Stimulated activated CD8-positive, alpha-beta memory T cell treated with anti-CD3 and anti-CD28 coated beads, Interleukin-2, amount 100 ng/mL, for 1 hour (primary cell): ENCODE measurements at places on chromosomes 1 and 21.
A peak's percentile ranks its signal among the peaks of the same experiment; 100 is the strongest.

DNA sequence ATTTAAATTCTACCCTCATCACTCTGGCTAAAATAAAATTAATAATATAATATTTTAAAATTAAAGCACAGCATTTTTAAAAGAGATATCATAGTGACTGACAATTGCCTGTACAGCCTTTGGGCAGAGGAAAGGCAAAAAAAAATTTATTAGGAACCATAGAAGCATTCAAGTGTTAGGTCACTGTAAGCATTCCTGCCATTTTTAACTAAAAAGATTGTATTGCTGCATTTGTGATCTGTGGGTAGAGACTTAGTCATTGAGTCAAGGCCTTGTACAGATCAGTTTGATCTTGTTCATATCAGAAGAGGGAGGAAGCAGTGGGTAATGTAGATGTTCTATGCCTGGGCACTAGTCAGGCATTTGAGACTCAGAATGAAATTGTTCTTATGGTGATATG, 109.9 kb downstream of the LYPLAL1 start:
- DNase-seq, result no peak

GRCh38 chr1:170402476-170403311, 129.3 kb upstream of the GORAB start:
- no peak for DNase-seq

DNA sequence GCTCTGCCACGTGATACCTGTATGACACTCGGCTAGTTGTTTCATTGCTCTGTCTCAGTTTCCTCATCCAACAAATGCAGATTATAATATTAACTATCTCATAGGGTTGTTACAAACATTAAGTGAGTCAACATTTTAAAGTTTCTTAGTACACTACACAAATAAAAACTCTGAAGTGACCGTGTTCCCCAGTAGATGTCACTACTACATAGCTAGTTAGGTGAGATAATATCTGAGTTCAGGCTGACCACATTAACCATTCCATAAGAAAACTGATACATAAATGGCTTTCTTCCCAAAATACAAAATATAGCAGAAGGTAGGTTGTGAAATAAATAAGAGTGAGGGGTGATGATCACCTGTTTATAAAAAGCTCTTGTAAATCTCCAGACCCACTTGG, 214.1 kb downstream of the NUF2 start:
- no peak for DNase-seq

DNA sequence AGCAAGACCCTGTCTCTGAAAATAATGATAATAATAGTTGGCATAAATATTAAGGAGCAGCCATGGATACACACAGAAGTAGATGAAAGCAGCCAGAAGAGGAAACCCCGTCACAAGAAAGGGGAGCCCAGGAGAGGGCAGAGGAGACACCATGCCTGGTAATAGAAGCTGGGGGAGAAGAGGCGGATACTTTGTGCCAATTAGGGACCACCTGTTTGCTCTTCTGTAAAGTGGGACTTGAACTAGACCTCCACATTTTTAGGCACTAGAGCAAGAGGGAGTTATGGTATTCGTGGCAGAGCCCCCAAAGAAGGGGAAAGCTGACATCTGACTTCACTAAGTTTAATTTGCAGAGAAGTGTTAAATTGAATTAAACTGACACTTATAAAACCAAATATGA, 12.5 kb downstream of the CELA2B start:
- no peak for DNase-seq

- peak; percentile 76 for DNase-seq
Observed at GRCh38 chr1:59814180-59814900, 409 bp upstream of the HOOK1 start.

DNA sequence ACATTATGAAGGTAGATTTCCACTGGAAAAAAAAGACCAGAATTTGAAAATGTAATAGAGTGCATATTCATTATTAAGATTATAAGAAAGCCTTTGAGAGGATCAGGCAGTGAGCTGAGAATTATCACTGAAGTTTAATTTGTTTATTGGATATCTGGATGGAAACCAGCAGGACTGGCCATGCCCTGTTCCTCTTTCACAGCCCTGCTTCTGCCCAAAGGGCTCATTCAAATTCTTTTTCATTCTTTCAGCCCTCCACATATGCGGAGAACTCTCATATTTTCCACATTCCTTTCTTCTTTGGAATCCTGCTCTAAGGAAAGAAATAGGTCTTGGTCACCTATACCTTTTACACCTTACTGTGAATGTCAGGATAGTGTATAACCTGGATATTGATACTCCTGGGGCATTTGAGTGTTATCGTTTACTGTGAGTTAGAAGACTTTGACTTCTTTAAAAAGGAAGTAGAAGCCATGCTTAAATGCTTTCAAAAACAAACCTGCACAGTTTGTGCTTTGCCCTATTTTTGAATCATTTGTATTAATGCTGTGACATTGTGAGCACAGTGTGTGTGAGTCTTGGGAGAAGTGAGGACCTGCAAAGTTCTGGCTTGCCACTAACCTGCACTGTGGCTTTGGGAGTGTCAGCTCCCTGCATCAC, 35.5 kb downstream of the ST6GALNAC3 start:
- no peak for DNase-seq

- no peak for DNase-seq
Observed at GRCh38 chr1:228935855-228936727, 200.8 kb downstream of the RHOU start.

- DNase-seq, result peak; percentile 36
Observed at GRCh38 chr1:243849421-243850201, 432 bp downstream of the AKT3 start.

DNA sequence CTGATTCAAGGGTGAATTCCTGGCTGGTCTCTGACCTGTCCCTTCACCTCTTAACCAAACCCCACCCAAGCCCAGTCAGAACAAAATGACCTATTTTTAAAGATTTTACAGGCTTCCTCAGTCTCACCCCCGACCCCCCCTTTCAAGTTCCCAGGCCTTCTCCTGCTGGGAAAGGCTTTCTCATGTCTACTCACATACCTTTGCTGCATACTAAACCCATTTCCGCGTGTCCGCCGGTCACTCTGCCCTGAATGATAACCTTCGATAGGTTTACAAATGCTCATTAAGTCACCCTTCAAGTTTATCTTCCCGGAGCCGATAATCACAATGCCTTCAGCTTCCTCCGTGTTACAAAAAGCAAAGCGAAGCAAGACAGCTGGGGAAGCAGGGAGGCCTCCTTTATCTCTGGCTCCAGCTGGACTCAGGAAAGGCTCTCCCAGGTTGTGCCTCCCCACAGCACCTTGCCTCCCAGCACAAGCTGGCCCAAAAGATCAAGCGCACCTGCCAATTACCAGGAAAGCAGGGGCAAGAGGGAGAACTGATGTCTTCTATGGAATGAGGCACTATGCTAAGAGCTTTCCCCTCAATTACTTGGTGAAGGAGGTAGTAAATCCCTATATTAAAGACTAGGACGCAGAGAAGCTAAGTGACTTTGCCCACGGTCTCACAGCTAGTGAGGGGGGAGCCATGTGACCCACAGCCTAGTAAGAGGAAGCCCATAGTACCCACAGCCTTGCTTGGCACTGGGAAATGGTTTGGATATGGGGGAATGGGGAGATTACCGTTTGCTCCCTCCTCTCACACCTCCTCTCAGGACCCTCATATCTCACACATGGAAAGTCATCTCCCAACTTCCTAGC, 15.9 kb downstream of the SMIM12 start:
- no peak for DNase-seq

DNA sequence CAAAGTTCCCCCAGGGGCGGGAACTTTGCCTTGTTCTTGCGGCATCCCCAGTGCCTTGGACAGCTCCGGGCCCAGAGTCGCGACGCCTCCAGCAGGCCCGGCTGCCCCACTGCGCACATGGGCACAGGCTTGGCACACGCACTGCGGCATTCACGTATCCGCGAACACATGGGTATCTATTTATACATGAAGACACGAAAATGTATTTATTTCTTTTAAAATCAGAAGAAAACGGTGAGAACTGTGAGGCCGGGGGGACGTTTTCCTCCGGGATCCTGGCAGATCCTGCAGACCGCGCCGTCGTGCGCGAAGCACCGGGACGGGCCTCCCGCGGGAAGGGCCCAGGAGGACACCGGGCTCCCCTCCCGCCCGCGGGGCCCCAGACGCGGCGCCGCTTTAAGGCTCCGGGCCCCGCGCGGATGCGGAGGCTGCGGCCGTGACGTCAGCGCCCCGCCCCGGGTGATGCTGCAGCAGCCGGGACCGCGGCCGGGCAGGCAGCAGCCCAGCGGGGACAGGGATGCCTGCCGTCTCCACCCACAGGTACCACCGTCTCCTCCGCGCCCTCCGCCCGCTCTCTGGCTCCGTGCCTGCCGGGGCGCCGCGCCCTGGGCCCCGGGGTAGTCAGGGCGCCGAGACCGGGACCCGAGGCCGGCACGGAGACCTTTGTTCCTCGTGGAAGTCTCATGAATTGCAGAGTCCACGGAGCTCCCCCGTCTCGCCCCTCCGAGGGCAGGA, at the start of gene SLC45A1:
TSS of gene SLC45A1 (plus strand) at position 468 of the 735 bp plus-strand sequence. CDS start 6,216 bp downstream, outside the sequence.
- DNase-seq, result peak; percentile 66

DNA sequence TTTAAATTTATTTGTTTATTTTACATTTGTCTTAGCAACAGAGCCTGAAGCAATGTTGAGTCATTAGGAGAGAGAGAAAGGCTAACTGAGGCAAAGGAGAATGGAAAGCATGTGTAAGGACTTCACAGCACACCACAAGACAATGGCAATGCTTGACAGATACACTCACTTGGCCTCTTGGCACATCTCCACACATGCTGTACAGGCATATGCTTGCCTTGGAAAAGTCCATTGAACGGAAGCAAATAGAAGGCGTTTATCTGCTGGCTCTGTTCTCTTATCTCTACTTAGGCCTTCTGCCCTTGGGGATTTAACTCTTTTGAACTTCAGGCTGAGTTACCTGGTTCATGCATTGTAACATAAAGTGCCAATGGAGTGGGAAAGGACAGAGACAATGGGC, 262.2 kb upstream of the POU3F1 start:
- DNase-seq, result no peak

GRCh38 chr1:29849038-29849750, 612.9 kb downstream of the PTPRU start:
- DNase-seq, result no peak

DNA sequence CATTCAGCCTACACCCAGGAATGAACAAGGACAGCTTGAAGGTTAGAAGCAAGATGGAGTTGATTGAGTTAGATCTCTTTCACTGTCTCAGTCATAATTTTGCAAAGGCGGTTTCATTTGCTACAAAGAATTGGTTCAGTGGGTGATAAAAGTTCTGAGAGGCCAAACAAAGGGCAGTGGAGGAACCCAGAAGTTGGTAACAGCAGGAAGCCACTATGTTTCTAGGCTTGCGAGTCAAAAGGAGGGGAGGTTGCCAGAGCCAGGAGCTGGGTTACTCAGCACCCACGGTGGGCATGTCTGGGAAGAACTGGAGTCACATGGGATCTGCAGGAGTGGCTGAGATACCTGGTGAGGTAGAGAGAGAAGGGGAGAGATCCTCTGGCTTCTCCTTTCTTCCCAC, 64.2 kb upstream of the MRPS6 start:
- DNase-seq, result no peak

DNA sequence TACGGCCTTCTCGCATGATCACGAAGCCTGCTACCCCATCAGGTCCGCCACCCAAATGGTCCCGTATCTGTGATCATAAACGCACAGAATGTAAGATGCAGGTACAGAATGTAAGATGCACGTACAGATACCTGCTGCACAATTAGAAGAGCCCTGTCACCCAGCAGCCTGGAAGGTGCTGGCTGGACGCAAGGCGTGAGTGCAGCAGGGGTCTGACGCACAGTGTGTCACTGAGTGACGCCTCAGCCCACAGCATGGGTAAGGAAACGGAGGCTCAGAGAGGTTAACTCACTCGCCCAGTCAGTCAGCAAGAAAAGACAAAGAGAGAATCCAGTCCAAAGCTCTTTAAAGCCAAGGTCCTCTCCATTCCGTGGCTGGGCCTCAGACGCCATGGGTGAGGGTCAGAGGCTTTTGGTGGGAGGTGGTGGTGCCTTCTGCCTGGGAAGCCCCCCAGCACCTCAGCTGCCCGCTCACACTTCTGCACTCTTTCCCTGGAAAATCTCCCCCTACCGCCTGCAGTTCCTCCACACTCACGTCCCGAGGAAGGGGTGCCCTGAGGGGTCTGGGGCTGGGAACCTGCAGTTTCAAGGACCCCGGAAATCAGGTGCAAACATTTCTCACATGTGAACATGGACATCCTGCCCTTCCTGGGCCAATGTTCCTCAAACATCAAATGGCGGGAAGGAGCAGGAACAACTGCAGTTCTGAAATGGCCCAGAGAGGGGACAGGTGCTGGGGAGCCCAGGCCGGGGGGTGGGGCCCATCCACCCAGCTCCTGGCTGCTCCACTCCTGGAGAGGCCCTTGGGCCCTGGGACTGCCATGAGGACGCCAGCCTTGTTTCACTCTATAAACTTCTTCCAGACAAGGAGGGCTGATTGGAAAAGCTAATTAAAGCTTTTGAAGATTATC, 59.4 kb downstream of the SLC66A1 start:
- no peak for DNase-seq

- no peak for DNase-seq
Observed at GRCh38 chr1:215794156-215794555, 227.1 kb downstream of the KCTD3 start.

DNA sequence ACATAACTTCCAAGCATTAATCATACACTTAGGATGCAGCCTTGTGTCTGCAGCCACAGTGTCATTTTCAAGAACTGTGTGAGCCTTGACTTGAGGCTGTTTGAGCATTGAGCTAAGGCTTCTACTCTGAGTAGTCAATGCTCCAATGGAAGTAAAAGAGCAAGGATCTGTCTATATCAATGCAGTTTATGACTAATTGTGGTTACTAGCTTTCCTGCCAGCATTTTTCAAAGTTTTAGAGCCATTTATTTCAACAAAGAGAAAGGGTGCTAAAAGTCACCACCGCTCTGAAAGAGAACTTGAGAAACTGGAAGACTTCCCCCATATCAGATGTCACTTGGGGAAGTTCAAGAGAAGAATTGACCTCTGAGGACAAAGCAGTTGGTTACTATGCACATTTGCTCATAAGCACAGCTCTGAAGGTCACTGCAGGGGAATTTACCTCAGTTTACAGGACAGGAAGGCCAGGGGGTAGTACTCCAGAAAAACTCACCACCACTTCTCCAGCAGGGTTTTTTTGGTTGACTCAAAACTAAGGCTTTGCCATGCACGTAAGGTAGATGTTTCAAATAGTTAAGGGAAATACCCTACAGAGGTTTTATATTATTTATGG, 24.5 kb upstream of the RGS1 start:
- no peak for DNase-seq

GRCh38 chr21:39852021-39852721, 15.1 kb upstream of the PCP4 start:
- no peak for DNase-seq

- DNase-seq, result no peak
Observed at GRCh38 chr21:26169061-26169610, 1.4 kb downstream of the APP start.

DNA sequence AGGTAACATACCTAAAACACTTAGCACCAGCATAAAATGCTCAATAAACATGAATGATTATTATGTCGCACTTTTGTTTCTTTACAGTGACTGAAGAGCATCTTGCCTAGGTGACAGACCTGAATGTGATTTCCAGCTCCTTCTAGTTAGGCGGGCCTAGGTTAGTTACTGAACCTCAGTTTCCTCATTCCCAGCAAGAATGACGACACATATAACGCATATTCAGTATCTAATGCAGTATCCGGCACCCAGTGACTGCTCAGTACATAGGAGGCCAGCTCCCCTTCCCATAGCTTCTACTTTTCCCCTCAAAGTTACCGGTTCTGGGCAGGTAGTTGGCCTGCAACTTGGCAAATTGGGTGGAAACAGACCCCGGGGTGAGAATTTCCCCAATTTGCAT, 763 bp downstream of the AUNIP start:
- no peak for DNase-seq
